Adrenal gland (tissue), 19 donors: ENCODE measurements at places on chromosomes 5 and 9. TPM values are rescaled to one million over a fixed set of nuclear protein-coding genes. Genes with fewer than 3 reads are reported as not detected.
A peak's percentile ranks its signal among the peaks of the same experiment; 100 is the strongest.

DNA sequence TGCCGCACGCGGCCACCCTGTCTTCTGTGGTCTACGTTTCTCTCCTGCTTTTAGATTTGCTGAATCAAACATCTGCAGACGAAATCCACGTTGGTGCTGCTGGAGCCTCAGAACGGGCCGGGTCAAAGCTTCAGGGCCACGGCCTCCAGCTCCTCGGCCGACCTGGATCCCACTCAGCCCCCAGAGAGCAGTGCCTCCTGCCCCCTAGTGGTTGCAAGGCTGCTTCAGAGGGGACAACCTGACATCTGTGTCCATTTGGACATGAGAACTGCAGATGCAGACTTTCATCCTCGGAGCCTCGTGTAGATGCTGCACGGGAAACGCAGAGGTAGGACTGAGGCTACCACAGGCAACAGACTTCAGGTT, 23.0 kb upstream of the SLC6A3 start:
- no peak overlapping the region for H3K27ac ChIP-seq
- H3K4me3 ChIP-seq = no peak overlapping the region
- H3K36me3 ChIP-seq = no peaks in the 10 kb centered on the region

DNA sequence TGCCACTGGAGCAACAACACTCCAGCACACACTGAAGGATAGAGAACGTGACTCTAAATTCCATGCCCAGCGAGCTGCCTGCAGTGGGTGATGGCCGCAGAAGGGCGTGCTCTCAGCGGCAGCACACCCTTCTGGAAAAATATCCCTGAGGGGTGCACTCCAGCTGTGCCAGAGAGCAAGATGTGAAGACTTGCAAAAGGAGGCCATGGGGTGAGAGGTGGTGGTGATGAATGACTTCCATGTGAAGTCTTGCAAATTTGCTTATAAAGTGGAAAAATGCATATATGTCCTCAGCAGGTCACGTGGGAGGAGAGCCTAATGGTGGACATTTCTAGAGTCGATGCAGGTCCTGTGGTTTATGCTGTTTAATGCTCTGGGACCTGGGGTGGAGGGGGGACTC, 39.8 kb upstream of the COL5A1 start:
- H3K27ac ChIP-seq = no peak overlapping the region
- no peak overlapping the region for H3K4me3 ChIP-seq
- no peaks in the 10 kb centered on the region for H3K4me1 ChIP-seq
- no peak for DNase-seq
- no peaks in the 10 kb centered on the region for H3K27me3 ChIP-seq

- H3K36me3 ChIP-seq = no peaks in the 10 kb centered on the region
- no peaks in the 10 kb centered on the region for H3K27me3 ChIP-seq
- no peak overlapping the region for H3K4me3 ChIP-seq
- DNase-seq = no peak
- H3K4me1 ChIP-seq = no peaks in the 10 kb centered on the region
- H3K27ac ChIP-seq = no peak overlapping the region
Measured at GRCh38 chr5:79962575-79963222, 28.4 kb downstream of the MTX3 start.

DNA sequence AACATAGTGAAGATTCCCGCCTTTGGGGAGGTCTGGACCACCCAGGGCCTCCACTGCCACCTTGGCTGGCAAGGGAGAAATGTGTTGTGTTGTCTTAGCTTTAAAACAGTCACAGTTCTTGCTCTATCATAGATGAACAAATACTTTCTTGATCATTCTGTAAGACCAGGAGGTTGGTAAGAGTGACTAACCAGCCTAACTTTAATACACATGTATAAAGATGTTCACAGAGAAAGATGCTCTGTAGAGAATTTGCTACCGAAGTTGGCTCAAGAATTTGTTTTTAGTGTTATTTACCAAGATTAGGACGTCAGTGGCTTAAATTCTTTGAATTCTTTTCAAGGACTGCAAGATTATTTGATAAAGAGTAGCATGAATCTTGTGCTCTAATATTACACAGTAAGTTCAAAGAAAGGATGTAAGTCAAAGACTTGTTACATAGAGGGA, 28.4 kb downstream of the GLRX start:
- no peaks in the 10 kb centered on the region for H3K4me1 ChIP-seq
- no peak for DNase-seq
- no peak overlapping the region for H3K4me3 ChIP-seq
- peak overlapping the region; percentile 48 for H3K27ac ChIP-seq

GRCh38 chr9:124869986-124870560, 8.1 kb downstream of the ARPC5L start:
- DNase-seq = peak; percentile 63
- no peaks in the 10 kb centered on the region for H3K36me3 ChIP-seq
- peak overlapping the region; percentile 99 for H3K27ac ChIP-seq
- H3K4me3 ChIP-seq = peak overlapping the region; percentile 90
- H3K27me3 ChIP-seq = no peaks in the 10 kb centered on the region
- peaks cover 40% of the 10 kb centered on the region for H3K4me1 ChIP-seq

DNA sequence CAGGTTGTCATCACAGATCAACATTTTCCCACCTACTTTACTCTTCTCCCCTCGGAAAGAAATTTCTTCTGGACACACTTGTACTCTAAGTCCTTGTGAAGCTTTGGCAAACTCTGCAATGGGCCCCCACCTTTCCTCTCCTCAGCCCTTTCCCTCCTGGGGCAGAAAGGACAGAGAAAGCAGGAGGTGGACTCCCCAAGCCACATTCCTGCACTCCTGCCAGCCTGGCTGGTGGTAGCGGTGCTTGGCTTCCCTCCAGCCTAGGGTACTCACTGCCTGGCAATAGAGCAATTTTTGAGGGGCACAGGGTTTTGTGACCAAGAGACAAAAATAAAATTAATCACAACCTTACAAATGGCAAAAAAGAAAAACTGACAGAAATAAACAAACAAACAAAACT, 451.4 kb downstream of the ZSWIM6 start:
- H3K36me3 ChIP-seq = no peaks in the 10 kb centered on the region
- H3K4me3 ChIP-seq = no peak overlapping the region
- DNase-seq = no peak
- no peaks in the 10 kb centered on the region for H3K27me3 ChIP-seq
- no peak overlapping the region for H3K27ac ChIP-seq

DNA sequence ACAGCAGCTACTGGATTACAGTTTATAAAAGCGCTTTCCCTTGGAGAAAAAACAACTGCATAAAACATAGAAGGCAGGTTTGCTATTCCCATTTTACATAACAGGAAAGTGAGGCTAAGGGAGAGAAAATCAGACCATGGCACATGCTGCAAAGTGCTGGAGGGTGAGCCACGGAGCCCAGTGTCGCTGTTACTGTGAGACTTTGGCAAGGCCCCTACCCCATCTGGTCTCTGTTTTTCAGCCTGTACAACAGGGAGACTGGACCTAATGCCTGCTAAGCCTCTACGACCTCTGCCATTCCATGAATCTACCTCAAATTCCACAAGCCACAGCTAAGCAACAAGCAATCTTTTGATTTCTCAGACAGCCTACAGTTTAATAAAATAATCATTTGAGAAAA, 139.2 kb downstream of the GABBR2 start:
- H3K4me3 ChIP-seq = no peak overlapping the region
- H3K4me1 ChIP-seq = no peaks in the 10 kb centered on the region
- DNase-seq = no peak

DNA sequence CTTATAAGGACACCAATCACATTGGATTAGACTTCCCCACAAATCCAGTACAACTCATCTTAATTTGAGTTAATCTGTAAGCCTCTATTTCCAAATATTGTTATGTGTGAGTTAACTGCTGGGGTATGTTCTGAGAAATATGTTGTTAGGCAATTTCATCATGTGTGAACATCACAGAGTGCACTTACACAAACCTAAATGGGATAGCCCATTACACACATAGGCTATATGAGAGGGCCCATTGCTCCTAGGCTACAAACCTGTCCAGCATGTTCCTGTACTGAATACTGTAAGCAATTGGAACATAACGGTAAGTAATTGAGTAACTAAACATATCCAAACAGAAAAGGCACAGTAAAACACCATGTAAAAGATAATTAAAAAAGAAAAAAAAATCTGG, 19.1 kb upstream of the ARSI start:
- H3K27ac ChIP-seq = no peak overlapping the region
- H3K4me1 ChIP-seq = peaks cover 8% of the 10 kb centered on the region
- H3K27me3 ChIP-seq = no peaks in the 10 kb centered on the region
- no peak overlapping the region for H3K4me3 ChIP-seq

- no peaks in the 10 kb centered on the region for H3K36me3 ChIP-seq
- H3K4me3 ChIP-seq = no peak overlapping the region
- H3K27ac ChIP-seq = no peak overlapping the region
- H3K4me1 ChIP-seq = no peaks in the 10 kb centered on the region
- DNase-seq = no peak
Measured at GRCh38 chr9:117044241-117044640, 357.1 kb downstream of the TRIM32 start.

GRCh38 chr5:75510836-75511434, 494 bp downstream of the CERT1 start:
- H3K36me3 ChIP-seq = no peaks in the 10 kb centered on the region
- peak overlapping the region; percentile 95 for H3K27ac ChIP-seq

GRCh38 chr9:129125478-129125877, 14.3 kb downstream of the PTPA start:
- no peak overlapping the region for H3K27ac ChIP-seq
- H3K4me3 ChIP-seq = no peak overlapping the region
- no peak for DNase-seq
- H3K27me3 ChIP-seq = no peaks in the 10 kb centered on the region

DNA sequence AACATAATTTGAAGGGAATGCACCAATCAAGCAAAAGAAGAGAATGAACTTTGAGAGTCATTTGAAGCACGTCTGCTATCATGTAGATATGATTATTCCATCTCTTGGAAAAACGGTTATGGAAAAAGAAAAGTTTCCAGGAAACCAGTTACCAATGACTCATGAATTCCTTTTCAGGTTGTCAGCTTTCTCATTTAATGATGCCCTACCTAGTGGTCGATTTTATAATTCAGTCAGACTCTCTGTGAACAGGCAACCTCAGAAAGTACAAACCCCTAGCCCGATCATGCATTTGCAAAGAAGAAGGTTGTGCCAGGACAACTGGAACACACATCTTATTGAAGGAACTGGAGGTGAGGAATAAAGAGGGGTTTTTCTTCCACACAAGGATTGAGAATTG, 355.1 kb upstream of the GRIA1 start:
- H3K36me3 ChIP-seq = no peaks in the 10 kb centered on the region
- H3K27me3 ChIP-seq = no peaks in the 10 kb centered on the region
- H3K4me3 ChIP-seq = no peak overlapping the region
- H3K4me1 ChIP-seq = no peaks in the 10 kb centered on the region
- H3K27ac ChIP-seq = no peak overlapping the region

- no peaks in the 10 kb centered on the region for H3K36me3 ChIP-seq
- no peak overlapping the region for H3K27ac ChIP-seq
- H3K4me3 ChIP-seq = no peak overlapping the region
- no peak for DNase-seq
Measured at GRCh38 chr5:155274484-155274883, 260.9 kb downstream of the KIF4B start.

GRCh38 chr5:108238936-108239887, 142.7 kb downstream of the FBXL17 start:
- H3K4me3 ChIP-seq = no peak overlapping the region
- H3K36me3 ChIP-seq = no peaks in the 10 kb centered on the region
- H3K4me1 ChIP-seq = no peaks in the 10 kb centered on the region

DNA sequence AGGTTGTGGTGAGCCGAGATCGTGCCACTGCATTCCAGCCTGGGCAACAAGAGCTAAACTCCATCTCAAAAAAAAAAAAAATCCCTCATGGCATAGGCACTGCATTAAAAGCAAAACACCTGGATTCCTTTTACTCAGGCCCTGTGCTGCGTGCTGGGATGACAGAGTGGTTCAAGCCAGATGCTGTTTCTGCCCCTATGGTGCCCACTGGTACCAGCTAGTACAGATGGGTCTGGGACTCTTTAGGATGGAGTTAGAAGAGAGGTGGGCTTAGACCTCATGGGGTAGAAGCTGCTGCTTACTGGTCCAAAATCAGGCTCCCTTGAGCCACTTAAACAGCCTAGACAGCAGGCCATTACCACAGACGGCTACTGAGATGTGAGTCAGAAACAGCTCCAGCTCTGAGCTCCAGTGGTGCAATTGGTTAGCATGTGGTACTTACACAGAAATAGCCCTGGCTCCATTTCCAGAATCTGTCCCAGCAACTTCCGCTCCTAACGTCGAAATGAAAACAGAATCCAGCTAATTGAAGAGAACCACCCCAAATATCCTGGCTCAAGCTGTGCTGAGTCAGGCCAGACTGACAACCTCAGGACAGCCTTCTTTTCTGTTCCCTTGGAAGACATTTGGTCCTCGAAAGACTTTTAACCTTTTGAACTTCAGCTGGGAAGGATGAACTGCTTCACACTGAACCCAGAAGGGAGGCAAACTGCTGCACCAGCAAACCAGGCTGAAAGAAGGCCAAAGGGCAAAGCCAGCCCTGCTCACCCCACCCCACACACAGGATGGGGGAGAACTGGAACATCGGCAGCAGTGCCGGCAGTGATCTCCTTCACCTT, 15.5 kb downstream of the C5orf15 start:
- H3K36me3 ChIP-seq = peaks cover 21% of the 10 kb centered on the region
- peak overlapping the region; percentile 81 for H3K27ac ChIP-seq
- H3K27me3 ChIP-seq = no peaks in the 10 kb centered on the region
- peak; percentile 92 for DNase-seq
- H3K4me3 ChIP-seq = no peak overlapping the region

C5orf46 gene
- not detected for polyA plus RNA-seq

AIF1L gene
- 4.2 TPM for polyA plus RNA-seq

FGD3 gene
- polyA plus RNA-seq = 3.7 TPM

TMC1 gene
- not detected for polyA plus RNA-seq

LRRC19 gene
- not detected for polyA plus RNA-seq

PCDHGB6 gene
- 7.2 TPM for polyA plus RNA-seq
